ENCODE measurements at places on chromosomes 12 and 14.

- DNase-seq = peak; percentile 76
Measured at GRCh38 chr12:49671031-49671765, 36.0 kb downstream of the FMNL3 start.

DNA sequence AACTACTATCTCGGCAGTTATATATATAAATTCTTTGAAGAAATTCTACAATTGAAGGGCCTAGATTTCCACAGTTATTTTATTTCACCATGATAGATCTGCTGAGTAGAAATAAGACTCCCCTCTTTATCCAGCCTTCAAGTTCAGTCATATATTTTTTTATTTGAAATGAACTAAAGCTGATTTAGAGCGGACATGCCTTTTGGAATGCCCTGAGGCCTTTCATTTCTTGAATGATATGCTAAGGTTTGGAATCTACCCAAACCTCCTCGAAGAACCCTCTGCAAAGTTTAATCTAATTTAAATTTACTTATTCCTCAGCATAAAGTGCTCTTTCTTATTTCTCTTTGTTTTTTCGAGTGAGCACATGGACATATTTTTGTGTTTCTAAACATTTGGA, 15.1 kb downstream of the SIX1 start:
- no peak for DNase-seq

DNA sequence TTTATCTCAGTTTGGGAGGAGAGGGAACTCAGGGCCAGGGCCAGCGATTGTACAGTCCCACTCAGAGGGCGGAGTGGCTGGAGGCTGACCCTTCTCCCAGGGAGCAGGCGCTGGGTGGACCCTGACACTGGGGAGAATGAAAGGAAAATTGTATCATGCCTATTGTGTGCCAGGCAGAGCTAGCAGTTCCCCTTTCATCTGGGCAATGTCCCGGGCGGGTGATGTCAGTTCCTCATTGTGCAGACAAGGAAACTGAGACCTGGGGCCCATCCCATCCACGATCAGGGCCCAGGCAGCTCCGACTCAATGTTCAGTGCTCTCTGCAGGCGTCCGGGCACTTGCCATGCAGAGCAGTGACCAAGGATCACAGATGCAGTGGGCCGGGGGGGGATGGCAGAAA, 101.9 kb upstream of the RTL1 start:
- DNase-seq = no peak

DNA sequence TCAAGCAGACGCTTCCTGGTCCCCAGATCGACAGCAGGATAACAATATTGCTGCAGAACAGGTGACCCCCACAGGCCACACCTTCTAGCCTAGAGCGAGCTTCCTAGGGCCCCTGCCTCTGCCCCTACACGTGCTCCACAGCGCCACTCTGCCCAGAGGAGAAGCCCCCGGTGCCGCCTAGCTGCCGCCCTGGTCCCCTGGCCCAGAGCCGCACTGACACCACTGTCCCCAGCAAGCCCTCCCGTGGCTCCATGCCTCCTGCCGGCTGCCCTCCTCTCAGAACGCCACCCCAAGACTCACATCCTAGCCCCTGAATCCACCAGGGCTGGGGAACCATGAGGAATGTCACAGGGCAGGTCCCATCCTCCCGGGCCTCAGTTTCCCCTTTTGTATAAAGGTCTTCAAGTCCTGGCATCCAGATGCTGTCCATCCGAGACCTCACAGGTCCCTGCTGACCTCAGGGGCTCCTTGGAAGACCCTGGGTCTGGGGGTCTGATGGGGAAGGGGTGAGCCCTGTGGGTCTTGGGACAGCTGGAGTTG, 31.0 kb downstream of the JAG2 start:
- DNase-seq = no peak

DNA sequence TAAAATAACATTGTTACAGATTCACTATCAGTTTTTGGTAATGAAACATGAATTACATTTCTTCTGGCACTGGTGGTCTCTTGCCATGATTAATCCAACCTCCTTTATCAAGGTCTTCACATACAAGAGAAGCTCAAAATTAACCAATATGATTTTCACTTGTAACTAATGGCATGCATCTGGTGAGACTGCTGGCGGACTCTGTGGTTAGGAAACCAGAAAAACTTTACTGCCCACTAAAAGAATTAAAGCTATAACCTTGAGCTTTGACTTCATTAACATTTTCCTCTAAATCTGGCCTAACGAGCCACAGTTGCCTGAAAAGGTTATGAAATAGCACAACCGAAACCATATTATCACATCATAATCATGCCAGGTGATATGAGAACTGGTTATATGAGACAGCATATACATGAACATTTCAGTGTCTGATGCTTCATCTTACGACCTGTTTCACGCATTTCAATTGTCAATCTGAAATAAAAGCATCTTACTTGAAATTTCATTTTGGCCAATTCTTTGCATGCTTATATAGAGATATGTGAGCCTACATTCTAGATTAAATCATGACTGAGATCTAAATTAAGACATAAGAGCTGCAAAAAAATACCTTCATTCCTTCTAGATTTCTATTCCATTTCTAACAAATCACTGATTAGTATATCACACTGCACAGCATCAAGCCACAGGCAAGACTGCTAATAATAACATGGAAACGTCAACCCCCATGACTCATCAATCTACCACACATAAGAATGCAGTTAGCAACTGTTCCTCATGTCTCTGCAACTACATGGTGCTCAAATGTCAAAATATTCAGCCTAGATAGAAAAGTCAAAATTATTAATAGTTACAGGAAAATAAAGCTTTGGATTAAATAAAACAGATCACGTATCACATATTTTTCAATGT, 89.3 kb downstream of the OSBPL8 start:
- no peak for DNase-seq

- no peak for DNase-seq
Measured at GRCh38 chr12:4084573-4084972, 189.0 kb upstream of the CCND2 start.

- DNase-seq = no peak
Measured at GRCh38 chr14:75283833-75284563, 5.4 kb downstream of the FOS start.

DNA sequence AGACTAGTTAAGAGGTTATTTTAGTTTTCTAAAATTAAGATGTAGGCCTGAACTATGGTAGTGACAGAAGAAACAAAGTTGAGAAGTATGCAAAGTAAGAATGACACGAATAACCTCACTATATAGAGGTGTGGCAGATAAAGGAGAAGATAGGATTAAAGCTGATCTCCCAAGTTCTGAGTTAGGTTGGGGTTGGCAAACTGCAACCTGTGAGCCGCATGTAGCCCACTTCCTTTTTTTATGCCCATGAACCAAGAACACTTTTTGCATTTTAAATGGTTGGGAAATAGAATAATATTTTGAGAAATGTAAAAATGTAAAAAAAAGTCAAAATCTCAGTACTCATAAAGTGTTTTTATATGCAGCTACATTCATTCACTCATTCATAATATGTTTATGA, 34.3 kb downstream of the KTN1 start:
- no peak for DNase-seq

DNA sequence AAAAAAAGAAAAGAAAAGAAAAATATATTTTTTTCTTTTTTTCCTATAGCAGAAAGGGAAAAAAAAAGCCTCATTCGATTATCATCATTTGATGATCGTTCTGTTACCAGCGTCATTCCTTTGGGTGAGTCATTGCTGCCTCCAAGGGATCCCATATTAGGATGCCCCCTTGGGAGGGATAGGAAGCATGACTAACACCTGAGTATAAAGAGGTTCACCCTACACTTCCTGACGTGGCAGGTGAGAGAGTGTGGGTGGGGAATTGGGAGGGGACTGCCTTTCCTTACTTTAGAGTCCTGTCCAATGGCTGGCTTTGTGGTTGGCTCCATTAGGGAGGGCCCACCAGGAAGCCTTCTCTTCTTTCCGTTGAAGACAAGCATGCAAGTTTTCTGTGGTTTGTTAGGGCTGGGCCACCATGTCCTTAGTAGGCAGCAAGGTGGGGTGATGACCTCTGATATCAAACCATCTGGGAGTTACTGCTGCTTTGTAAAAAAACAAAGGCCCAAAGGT, 56.1 kb upstream of the FUT8 start:
- DNase-seq = peak; percentile 55

DNA sequence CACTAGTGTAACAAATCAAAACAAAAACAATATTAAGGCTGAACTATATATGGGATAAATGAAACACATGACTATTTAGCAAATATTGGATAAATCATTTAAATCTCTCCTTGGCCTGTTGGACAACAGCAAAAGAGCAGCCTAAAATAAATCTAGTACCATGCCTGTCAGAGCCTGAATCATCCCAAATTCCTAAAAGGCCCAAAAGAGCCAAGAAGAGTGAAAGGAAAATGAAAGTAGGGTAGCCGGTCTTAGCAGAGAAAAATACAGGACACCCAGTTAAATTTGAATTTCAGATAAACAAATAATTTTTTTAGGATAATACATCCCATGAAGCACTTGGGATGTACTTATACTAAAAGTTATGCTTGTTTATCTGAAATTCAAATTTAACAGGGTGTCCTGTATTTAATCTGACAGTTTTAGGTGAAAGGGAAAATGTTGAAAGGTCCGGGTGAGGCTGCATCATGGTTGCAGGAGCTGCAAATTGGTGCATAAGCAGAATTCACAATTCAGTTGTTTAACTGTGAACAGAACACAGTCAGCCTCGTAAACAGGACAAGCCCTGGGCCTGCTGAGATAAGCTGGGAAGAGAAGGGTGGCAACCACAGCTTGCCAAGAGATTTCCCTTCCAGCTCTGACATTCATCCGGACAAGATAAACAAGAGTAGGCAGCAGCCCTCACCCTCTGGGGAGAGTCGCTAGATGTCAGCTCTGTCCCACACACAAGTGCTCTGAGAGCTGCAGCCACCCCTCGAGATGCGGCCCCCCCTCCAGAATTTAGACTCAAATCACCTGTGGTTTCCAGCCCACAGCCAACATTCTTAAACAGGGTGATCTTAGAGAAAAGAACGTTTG, 30.3 kb downstream of the DMAC2L start:
- DNase-seq = peak; percentile 74

DNA sequence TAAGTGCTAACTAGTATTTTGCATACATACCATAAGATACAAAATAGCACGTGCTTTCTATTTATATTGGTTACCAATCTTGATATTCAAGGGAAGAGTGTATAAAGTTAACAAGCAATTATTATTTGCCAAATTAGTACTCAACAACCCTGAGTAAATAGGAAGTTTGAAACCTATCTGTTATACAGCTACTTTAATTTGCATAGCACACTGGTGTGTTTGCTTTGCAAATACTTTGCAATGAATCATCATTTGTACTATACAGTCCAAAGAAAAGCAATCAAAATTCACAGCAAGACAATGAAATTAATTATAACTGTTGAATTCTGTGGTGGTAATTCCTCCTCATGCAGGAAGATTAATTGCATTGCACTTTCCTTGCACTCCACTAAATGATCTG, 469.1 kb downstream of the PRKD1 start:
- DNase-seq = no peak

- DNase-seq = peak; percentile 69
Measured at GRCh38 chr12:12379831-12380730, 23.2 kb downstream of the BORCS5 start.

Data from activated CD8-positive, alpha-beta memory T cell treated with anti-CD3 and anti-CD28 coated beads, Interleukin-2, amount 10 ng/mL, durations not matched to agents 7 days and 5 days (primary cell).